ENCODE measurements at places on chromosomes 3 and 15.

DNA sequence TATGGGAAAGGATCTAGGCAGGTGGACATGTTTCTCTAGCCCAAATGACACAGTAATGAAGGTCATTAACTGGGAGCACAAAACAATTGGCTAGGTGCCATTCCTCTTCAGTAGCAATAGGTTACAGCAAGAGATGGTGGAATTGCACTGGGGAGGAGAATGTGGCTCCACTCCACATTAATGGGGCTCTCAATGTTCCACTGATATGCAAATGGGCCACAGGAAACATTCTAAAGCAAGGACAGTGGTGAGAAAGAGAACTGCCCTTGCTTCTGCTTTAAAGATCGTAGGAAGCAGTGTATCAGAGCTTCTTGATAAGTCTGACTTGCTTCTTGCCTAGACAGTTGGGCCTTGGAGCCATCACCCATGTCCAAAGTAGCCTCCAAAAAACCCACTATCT is 271.4 kb upstream of the PPP2R3A start:
- DNase-seq, result no peak

- DNase-seq, result no peak
Measured at GRCh38 chr15:61084944-61085367, 144.1 kb downstream of the RORA start.

DNA sequence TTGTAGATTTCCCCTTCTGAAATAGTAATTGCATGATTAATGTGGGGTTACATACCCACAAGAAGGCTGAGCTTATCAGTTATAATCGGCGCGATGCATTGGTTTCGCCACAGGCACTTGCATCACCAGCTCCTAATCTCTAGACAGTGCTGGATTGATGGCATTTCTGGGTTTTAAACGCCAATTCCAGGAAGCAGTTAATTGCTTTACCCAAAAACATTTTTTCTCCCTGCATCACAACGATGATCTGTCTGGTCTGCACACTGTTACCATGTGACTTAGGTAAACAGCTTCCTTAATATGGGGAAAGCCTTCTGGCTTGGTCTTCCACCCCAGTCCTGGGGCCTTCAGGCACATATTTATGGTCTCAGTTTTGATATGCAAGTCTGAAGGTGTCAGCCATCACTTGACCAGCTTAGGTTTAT is 70.0 kb upstream of the HEG1 start:
- no peak for DNase-seq

DNA sequence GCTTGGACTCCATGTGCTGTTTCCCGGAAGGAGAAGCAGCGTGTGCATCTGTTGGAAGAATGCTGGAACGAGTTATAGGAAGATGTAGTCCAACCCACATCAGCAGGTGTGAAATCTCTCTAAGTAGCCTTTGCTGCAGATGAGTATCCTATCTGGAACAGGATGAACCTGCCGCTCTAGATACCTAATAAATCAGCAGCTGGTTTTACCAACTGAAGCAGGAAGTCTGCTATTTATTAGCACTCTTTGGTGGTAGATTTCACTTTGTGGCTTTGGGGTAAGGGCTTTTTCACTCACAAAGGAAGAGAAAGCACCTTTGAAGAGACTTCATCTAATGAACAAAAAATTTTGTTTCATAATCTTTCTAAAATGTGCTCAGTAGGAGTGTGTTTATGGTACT is 66.4 kb downstream of the DCUN1D1 start:
- no peak for DNase-seq

DNA sequence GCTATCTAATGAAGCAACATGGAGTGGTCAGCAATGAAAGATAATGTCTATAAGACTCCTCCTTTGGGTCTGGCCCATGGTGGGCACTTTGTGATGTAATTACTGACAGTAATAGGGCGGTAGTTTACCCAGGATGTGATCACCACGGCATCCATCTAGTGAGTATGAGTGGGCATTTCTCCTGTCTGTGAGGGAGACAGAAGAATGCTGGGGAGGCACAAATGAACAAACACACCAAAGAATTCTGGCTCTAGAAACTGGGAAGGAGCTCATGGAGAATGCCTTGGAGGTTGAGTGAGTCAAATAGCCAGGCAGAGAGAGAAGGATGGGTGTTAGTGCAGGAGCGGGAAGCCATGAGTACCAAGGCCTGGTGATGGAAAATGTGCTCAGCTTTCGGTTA is 217.5 kb downstream of the WNT5A start:
- DNase-seq, result no peak

GRCh38 chr15:94626949-94627348 is 395.6 kb downstream of the MCTP2 start:
- DNase-seq, result no peak

- DNase-seq, result no peak
Measured at GRCh38 chr3:53109891-53110771, 20.1 kb downstream of the RFT1 start.

- no peak for DNase-seq
Measured at GRCh38 chr3:107997671-107998070, 93.2 kb downstream of the CD47 start.

DNA sequence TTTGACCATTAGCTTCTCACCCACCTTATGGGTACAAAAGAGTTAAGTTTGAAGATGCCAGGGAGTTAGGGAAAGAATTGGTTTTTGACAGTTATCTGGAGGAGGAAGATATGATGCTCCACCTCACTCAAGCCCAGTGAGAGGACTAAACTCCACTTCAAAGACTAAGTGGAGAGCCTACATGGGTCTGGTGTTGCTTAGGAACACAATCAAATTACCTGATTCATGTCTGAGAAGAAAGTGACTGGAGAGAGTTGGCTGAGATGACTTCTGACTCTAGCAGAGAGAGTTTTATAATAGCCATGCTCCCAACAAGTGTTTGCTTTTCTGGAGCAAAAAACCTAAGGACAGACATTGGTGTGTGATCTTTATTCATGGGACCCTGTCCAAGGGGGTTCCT is 43.3 kb downstream of the SUCNR1 start:
- DNase-seq, result no peak

GRCh38 chr3:170657312-170657711 is 71.4 kb upstream of the SLC7A14 start:
- no peak for DNase-seq

- DNase-seq, result peak; percentile 84
Measured at GRCh38 chr3:128432301-128432970, 34.3 kb downstream of the DNAJB8 start.

GRCh38 chr3:190558316-190558715 is 44.4 kb downstream of the IL1RAP start:
- no peak for DNase-seq

DNA sequence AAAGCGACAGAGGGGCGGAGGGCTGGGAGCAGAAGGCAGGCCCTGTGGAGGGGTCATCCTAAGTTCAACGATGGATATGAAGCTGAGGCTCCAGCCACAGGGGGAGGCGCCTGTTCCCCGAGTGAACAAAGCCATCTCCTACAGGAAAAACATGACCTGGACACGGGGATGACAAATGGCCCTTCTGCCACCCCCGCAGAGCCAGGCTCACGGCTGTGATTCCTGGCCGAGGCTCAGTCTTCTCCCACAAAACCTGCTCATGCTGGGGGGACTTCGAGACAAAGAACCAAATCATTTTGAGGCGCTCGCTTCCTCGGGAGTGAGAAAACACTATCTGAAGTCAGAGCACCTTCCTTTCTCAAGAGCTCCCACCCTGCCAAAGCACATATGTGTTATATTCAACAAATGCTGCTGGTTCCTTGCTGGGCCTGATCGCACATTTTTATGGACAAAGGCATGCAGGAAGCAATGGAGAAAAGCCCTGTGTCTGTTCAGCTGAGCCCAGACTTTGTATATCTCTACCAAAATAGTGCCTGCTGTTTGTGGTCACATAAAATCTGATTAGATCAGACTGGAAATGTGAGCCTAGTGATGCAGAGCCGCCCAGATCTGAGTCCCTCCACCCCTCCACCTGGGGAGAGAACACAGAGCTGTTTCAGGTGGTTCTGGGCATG is 5.6 kb downstream of the RBP1 start:
- DNase-seq, result peak; percentile 53
